ENCODE measurements at places on chromosomes 6 and 20.

GRCh38 chr6:75296811-75297779 is 12.5 kb upstream of the TMEM30A start:
- DNase-seq = peak; percentile 81

GRCh38 chr6:161370880-161371279 is 97.0 kb upstream of the AGPAT4 start:
- peak; percentile 70 for DNase-seq

- no peak for DNase-seq
Measured at GRCh38 chr20:78338-78737, 9.1 kb upstream of the DEFB125 start.

GRCh38 chr20:43431134-43431519 is 26.6 kb upstream of the SRSF6 start:
- DNase-seq = peak; percentile 10

DNA sequence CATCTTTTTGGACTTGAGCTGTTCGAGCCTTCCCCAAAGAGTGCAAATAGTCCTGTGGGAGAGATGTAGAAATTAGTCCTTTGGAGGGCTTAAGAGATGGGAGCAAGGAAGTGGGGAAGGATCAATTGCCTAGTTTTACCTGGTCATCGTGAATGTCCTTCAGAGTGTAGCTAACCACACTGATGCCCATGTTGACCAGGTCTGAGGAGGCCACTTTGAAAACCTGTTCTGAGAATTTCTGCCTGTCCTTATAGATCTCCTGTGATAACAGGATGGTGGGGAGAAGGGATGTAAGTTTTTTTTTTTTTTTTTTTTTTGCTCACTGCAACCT is 2.0 kb downstream of the FLOT1 start:
- no peak for DNase-seq

- peak; percentile 44 for DNase-seq
Measured at GRCh38 chr6:17884498-17885478, 102.6 kb downstream of the KIF13A start.

DNA sequence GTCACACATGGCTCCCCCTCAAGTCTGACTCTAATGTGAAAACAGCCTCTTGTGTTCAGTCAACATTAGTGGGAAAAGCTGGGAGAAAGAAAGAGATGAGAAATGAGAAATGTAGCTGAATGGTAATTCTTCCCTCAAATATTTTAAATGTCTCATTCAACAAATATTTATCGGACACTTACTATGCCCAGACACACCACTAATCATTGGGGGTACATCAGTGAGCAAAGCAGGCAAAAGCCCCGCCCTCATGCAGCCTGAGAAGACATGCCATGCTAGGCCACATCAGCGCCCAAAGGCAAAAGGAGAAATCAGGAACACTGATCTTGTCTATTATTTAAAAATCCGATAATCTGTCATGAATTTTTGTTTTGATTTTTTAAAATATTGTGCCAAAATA is 89.9 kb upstream of the ASF1A start:
- DNase-seq = no peak

DNA sequence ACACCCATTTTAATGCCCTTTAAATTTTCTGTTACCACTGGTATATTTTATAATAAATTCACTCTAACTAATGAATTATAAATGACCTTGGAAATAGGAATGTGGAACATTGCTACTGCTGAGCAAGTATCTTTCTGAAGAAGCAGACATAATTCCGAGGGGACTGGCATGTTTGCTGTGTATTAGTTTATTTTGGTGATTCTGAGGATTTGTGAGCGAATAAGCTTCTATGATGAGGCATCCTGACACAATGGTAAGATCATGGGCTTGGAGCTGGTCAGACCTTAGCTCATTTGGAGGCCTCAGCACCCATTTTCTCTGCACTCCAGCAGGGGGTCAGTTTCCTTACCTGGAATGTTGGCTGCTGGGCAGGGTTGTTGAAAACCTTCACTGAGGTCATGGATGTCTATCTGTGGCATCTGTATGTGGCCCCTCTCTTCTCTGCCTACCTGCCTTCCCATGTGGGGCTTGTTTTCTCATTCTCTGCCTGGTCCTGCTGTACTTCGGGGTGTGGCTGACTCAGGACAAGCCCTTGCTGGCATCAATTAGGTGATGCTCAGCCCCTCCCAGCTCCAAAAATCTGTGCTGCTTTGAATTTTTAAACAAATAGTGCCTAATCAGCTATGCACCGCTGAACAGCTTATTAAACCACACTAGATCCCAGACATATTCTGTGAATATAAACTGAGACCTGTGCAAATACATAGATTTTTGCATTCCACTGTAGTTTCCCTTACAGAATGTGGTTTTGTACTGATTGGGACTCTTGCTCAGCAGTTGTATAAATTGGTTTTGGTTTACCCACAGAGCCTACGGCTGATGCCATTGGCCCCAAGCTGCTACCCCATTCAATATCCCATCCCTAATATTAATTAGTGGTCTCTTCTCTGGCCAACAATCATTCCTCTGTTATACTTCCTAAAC is 10.7 kb downstream of the ARID1B start:
- DNase-seq = no peak

GRCh38 chr6:14721103-14721758 is 524.6 kb upstream of the JARID2 start:
- DNase-seq = peak; percentile 67

- no peak for DNase-seq
Measured at GRCh38 chr6:106167096-106167814, 81.1 kb downstream of the PRDM1 start.

GRCh38 chr20:6673071-6673470 is 94.4 kb upstream of the BMP2 start:
- DNase-seq = no peak

DNA sequence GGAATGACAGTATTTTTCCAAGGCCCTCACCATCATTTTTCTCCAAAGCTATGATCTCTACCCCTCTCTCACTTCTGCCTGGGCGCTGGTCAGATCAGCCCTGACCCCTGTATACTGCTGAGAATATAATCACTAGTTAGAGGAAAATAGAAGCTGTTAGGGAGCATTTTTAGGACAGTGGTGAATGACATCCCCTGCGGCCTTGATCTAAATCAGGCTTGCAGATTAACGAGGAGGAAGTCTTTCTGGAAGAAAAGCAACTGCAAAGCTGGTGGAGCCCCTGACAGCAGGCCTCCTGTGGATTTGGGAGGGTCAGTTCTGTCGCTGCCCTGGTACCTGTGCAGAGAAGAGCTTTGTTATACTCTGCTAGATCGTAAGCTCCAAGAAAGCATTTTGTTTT is 107.9 kb downstream of the RPP40 start:
- no peak for DNase-seq

DNA sequence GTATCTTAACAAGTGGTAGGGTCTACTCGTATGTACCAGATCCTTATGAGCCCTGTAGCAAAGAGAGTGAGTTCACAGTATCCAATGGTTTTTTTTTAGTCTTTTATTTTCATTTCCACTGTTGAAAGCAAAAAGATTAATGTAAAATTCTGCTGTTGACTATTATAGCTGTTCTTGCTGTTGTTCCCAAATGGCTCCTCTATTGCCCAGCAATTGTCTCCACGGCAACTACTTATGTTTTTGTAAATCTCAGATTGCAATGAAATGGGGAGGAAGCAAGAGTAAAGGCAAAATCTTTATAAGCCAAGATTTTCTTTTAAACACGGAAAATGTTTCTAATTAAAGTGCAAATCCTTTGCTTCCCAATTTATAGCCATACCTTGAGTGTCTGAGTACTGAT is 406.1 kb downstream of the EPM2A start:
- DNase-seq = no peak

All from fibroblast of the aortic adventitia (primary cell).